B cell (primary cell): ENCODE measurements at places on chromosomes 6 and 20. TPM values are rescaled to one million over a fixed set of nuclear protein-coding genes. Genes with fewer than 3 reads are reported as not detected.

The DEF6 gene
- total RNA-seq = 105 and 116 TPM in 2 replicates

- H3K4me3 ChIP-seq = no peak overlapping the region
- DNase-seq = no peak
- H3K4me1 ChIP-seq = no peaks in the 10 kb centered on the region
- no peaks in the 10 kb centered on the region for H3K27me3 ChIP-seq
- no peak overlapping the region for H3K27ac ChIP-seq
These were observed 18.4 kb downstream of the BLTP3A start for GRCh38 chr6:34810017-34810882.

DNA sequence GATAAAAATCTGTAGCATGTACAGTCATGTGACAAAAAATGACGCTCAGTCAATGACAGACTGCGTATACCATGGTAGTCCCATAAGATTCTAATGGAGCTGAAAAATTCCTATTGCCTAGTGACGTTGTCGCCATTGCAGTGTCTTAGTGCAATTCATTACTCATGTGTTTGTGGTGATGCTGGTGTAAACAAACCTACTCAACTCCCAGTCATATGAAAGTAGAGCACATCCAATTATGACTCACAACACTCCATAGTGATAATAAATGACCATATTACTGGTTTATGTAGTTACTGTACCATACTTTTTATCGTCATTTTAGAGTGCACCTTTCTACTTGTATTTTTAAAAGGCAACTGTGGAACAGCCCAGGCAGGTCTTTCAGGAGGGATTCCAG lies 45.0 kb downstream of the TFAP2A start:
- DNase-seq = no peak
- H3K27ac ChIP-seq = no peak overlapping the region
- no peaks in the 10 kb centered on the region for H3K27me3 ChIP-seq
- no peaks in the 10 kb centered on the region for H3K4me1 ChIP-seq
- H3K36me3 ChIP-seq = no peaks in the 10 kb centered on the region

GRCh38 chr6:36505744-36506534 lies 41.3 kb downstream of the STK38 start:
- no peaks in the 10 kb centered on the region for H3K27me3 ChIP-seq
- peaks cover 54% of the 10 kb centered on the region for H3K36me3 ChIP-seq
- no peaks in the 10 kb centered on the region for H3K4me1 ChIP-seq
- no peak for DNase-seq

The PPP1R11 gene
- 44.8 and 49.5 TPM in 2 replicates for total RNA-seq

DNA sequence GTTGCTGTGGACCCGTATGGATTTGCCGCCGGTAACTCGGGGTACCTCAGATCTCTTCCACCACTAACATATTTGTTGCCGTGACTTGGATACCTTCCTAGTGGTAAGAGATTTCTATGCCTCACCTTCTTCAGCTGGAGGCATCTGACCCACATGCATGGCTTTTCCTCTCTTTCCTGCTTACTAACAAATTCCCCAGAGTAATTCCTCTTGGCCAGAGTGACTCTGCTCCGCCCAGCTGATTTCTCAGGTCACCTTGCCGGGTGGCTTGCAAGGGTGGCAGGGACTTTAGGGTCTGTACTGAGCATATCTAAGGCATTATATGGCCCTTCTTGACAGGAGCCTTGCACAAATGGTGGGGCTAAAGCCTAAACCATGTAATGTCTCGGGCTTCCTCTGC lies 38.2 kb downstream of the FAM184A start:
- no peak overlapping the region for H3K4me3 ChIP-seq
- H3K4me1 ChIP-seq = no peaks in the 10 kb centered on the region
- DNase-seq = no peak

DNA sequence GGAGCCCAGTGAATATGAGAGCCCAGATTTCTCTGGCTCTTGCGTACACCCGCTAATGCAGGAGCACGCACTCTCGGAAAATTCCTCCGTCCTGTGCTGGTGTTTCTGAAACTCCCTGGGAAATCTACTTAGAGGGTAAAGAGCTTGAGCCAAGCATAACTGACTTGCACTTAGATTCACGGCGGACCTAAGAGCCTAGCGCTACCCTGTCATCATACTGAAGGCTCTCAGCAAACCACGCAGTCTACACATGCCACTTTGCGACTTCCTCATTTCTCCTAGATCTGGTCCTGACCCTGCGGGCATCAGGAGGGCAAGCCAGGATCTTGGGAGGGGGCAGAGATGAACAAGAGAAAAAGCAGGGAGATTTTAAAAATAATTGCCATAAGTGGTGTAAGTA lies 324.7 kb downstream of the CD83 start:
- DNase-seq = peak; percentile 27
- peaks cover 14% of the 10 kb centered on the region for H3K4me1 ChIP-seq
- no peaks in the 10 kb centered on the region for H3K27me3 ChIP-seq
- H3K36me3 ChIP-seq = no peaks in the 10 kb centered on the region

The GRIK2 gene
- not detected in 2 replicates for total RNA-seq

GRCh38 chr20:3190681-3191111 lies 13.8 kb downstream of the DDRGK1 start:
- H3K4me3 ChIP-seq = no peak overlapping the region
- H3K27ac ChIP-seq = no peak overlapping the region
- H3K4me1 ChIP-seq = no peaks in the 10 kb centered on the region
- peaks cover 1% of the 10 kb centered on the region for H3K36me3 ChIP-seq
- H3K27me3 ChIP-seq = no peaks in the 10 kb centered on the region

The ACOT13 gene
- total RNA-seq = 5.7 and 6.6 TPM in 2 replicates

DNA sequence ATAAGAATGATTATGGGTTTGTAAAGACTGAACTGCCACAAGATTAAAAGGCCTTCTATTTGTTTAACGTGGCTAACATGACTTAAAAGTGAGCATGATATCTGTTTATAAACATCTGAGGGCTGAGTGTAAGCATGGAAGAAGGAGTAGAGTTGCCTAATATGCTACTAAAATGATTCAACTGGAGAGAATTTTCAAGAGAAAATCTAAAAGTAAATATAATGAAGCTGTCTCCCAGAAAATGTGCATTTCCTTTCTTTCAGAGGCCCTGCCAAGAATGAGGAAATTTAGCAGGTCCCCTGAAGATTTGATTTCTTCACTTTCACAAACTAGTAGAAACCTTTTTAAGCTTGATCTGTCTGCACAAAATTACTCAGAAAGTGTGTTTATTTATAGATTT lies 4.2 kb upstream of the EYA4 start:
- H3K36me3 ChIP-seq = no peaks in the 10 kb centered on the region
- no peak for DNase-seq
- peaks cover 8% of the 10 kb centered on the region for H3K4me1 ChIP-seq
- H3K4me3 ChIP-seq = no peak overlapping the region
- H3K27me3 ChIP-seq = peaks cover 13% of the 10 kb centered on the region
- H3K27ac ChIP-seq = no peak overlapping the region

GRCh38 chr20:41507436-41507835 lies 110.7 kb downstream of the CHD6 start:
- H3K4me3 ChIP-seq = no peak overlapping the region
- H3K36me3 ChIP-seq = peaks cover 39% of the 10 kb centered on the region
- H3K27ac ChIP-seq = no peak overlapping the region
- no peak for DNase-seq

DNA sequence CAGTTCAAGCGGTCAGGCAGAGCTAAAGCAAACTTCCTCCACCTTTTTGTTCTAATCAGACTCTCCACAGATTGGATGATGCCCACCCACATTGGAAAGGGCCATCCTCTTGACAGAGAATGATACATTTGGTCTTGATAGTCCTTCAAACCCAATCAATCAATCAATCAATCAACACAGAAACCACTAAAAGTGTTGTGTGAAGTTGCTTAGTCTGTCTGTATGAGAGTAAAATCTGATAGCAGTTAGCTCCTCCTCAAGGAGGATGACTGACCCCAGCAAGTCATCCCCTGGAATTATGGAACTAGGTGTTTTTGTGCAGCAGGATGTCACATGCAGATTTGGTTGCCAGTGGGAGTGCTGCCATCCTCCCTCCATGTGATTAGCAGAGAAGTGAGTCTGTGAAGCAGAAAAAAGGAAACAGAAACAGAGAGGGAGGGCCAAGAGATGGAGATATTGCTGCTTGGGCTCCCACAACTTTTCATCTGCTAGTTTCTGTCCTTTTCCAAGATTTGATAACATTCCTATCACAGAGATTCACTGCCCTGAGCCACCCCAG lies 32.0 kb upstream of the SSTR4 start:
- no peak overlapping the region for H3K4me3 ChIP-seq
- H3K27ac ChIP-seq = no peak overlapping the region
- H3K36me3 ChIP-seq = no peaks in the 10 kb centered on the region

- H3K36me3 ChIP-seq = peaks cover 6% of the 10 kb centered on the region
- H3K4me1 ChIP-seq = peaks cover 73% of the 10 kb centered on the region
- H3K27ac ChIP-seq = no peak overlapping the region
- no peaks in the 10 kb centered on the region for H3K27me3 ChIP-seq
- no peak overlapping the region for H3K4me3 ChIP-seq
- peak; percentile 38 for DNase-seq
These were observed 39.3 kb downstream of the ARID1B start for GRCh38 chr6:156816505-156816904.

DNA sequence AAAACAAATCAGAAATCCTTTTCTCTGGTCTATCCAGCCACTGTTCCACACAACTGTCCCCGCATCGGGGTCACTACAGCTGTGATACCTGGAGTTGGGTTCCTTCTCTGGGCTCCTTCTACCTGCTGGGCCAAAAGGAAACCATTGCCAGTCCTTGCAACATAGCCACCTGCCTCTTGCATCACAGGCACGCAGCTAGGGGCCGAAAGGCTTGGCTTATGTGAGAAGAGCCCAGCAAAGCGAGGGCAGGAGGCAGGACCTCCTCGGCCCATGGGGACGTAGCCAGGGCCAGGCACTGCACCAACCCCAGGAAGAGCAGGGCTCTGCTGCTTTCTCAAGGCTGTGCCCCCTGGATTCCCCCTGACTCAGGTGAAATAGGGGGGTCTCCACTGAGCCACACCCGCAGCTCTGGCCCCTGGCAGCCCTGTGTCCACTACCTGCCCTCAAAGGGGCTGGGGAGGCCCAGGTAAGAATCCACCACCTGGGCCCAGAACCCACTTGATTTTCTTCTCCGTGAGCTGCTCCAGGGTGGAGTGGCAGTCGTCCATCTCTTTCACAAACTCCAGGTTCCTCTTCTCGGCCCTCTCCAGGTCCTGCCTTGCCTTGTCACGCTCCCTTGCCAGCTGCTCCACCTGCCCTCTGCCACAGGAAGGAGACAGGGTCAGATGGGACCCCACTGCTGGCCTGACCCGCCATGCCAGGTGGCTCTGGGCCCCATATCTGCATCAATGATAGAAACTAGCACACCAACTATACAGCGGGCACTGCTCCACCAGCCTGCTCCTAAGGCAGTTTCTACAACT lies 88.9 kb downstream of the GINS1 start:
- no peaks in the 10 kb centered on the region for H3K27me3 ChIP-seq
- H3K36me3 ChIP-seq = no peaks in the 10 kb centered on the region
- no peaks in the 10 kb centered on the region for H3K4me1 ChIP-seq
- H3K27ac ChIP-seq = no peak overlapping the region
- H3K4me3 ChIP-seq = no peak overlapping the region

DNA sequence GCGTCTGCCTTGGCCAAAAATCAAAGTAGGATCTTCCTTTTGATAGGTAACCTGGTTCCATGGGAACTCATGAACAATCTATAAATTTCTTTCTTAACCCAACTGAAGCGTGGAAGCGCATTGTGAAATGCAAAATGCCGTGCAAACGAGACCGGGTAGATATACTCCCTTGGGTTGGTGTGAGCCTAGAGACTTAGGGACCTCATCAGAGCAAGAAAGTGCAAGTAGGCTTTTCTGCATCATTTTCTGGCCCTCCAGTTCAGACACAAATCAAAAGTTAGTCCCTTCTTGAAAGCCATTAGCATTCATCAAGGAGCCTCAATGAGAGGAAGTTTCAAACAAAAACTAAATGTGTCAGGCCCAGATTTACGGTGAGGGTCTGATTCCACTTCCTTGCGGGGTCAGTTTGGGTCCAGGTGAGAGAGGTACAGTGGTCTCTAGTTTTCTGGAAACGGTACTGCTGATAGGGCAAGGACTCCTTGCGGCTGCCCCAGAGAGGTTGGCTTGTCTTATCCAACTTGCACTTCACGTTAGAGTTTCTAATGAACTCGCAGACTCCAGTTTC lies 5.3 kb upstream of the ZNF184 start:
- no peak for DNase-seq
- peaks cover 17% of the 10 kb centered on the region for H3K4me1 ChIP-seq
- no peaks in the 10 kb centered on the region for H3K27me3 ChIP-seq
- no peaks in the 10 kb centered on the region for H3K36me3 ChIP-seq
- H3K4me3 ChIP-seq = peak overlapping the region; percentile 95
- peak overlapping the region; percentile 98 for H3K27ac ChIP-seq
